Iris pigment epithelial cell (primary cell): ENCODE measurements at places on chromosomes 4 and X.

DNA sequence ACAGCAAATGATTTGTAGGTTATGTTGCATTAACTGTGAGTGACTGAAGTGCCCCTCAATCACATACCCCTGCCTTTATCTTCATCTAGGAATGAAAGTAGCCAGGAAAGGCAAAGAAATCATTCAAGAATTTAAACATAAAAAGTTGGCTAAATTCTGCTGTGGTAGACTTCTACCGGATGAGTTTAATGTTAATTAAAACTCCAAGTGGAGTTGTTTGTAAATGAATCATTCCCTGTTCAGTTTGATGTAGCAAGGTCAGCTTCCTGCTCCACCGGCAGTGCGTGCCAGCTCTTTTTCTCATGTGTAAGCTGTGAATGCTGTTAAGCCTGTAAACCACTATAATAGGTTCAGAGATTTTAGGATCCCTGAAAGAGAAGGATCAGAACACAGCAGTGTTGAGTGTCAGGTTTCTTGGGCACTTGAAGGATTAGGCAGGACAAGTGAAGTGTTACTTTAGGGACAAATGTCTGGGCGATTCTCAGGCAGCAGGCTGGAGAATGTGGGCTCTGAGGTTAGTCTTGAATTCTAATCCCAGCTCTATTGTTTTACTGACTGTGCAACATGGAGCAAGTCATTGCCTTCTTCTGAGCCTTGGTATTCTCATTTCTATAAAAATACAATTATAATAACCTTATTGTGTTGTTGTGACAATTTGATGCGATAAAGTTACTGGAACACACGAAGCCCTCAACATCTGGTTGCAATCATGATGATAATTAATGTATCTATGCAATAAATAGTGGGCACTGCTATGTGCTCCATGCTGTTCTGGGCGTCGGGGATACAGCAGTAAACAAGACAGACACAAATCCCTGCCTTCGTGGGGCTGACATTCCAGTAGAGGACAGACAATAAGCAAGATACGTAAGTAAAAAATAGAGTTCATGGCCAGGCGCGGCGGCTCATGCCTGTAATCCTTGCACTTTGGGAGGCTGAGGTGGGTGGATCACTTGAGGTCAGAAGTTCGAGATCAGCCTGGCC lies 112.0 kb downstream of the SHROOM3 start:
- peak; percentile 94 for DNase-seq

DNA sequence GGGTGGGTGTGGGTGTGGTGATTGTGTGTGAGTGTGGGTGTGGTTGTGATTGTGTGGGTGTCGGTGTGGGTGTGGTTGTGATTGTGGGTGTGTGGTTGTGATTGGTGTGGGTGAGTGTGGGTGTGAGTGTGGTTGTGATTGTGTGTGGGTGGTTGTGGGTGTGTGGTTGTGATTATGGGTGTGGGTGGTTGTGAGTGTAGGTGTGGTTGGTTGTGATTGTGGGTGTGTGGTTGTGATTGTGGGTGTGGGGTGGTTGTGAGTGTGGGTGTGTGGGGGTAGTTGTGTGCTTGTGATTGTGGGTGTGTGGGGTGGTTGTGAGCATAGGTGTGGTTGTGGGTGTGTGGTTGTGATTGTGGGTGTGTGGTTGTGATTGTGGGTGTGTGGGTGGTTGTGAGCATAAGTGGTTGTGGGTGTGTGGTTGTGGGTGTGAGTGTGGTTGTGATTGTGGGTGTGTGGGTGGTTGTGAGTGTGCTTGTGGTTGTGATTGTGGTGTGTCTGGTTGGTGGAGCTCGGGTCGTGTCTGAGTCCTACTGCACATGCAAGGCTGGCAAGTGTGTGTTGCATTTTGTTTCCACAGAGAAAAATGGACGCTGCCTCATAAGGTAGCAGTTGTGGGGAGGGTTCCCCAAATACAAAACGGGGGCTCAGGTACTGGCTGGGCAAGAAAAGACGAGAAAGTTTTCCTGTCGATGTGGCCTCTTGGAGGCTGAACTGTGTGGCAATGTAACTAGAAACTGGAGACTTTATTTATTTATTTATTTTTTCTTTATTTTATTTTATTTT lies 116.7 kb downstream of the UBE2K start:
- DNase-seq: peak; percentile 41

DNA sequence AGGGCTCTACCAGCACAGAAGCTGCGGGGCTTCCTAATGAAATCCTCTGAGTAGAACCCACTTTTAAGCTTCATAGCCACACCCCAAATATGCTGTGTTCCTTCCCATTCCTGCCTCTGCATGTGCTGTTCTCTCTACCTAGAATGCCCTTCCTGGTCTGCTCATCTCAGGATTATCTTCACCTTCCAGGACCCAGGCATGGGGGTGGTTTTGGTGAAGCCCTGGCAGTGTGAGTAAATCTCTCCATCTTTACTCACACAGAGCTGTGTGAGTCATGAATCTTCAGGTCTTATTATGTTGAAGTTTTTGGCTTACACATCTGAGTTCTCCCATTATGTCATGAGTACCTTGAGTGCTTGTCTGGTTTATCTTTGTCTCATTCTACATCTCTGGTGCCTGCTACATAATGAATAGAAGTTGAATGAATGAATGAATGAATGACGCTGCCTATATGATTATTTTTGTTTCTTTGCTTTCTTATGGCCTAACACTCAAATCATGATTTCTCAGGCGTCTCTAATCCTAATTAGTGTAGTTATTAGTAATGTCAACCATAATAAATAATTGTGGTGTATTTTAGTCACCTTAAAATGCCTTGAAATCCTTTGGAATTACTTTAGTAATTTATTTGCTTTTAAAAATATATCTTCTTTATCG lies 41.9 kb downstream of the HADH start:
- DNase-seq: peak; percentile 28

DNA sequence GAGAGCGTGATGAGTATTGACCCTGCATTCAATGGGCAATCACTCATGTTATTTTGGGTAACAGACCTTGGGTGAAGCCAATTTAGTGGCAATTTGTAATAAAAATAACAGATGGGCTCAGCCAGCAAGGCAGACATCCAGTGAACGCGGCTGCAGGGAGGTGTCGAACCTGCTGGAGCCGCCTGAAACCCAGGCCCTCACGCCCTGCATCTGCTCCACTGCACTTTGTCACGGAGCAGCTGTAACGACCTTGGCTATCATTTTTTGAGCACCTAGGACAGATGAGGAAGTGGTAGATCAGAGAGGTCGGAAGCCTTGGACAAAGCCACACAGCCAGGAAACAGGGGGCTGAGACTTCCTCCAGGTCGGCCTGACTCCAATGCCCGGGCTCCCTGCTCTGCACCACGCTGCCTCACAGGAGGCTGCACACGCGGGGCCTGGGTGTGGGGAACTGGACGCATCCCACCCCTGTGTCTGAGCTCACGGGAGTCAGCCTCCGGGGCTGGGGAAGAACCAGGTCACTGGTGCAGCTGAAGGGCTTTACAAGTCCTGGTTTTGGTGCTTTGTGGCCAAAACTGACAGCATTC lies 19.4 kb downstream of the HMX1 start:
- no peak for DNase-seq

DNA sequence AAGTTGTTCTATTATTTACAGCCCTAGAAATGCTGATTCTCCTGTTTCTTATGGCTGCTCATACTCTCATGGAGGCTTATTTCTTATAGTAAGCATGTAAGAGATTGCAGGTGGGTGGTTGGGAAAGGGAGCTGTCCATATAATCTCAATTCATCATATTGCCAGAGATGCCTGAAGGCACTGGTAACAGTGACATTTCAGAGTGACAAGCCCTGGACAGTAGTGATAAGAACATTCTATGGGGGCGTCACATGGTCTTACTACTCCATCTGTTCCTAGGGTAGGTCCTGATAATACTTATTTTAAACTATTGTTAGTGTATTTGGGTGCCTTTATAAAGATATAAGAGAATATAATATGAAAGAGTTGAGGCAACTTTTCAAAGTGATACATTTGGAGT lies 171.5 kb downstream of the CFAP299 start:
- DNase-seq: no peak

DNA sequence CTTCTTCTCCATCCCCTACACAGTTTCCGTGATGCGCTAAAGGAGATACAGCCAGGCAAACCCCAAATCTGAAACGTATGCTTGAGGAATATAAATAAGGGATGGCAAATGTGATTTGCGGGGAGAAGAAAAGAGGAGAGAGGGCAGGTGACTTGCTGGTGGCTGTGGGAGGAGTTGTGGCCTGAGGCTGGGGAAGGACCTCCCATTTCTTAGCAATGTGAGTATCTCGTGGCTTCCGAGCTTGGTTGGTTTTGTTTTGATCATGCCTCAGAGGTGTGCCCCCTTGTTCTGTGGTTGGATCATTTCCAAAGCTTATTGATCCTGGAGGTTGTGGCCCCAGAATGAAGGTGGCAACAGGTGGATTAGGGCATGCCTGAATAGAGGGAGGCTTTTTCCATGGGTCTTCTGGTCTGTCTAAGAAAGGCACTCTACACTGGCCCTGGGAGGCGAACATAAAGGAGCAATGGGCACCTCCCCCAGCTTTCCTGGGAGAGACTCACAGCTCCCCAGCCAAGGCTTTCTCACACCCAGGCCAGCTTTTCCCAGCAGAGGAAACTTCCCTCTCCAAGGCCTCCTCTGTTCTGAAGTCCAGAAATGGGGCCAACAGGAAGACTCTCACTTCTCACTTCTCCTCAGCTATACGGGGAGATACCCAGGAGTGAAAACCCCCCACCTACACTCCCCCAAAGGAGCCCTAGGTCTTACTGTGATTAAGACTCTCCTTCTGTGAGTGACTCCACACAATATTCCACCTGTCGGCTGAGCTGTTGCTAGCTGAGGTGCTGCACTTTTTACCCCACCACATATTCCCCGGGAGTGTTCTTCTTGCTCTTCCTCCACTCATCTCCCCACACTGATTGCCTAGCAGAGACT lies 40.0 kb downstream of the C4orf51 start:
- DNase-seq: no peak

- peak; percentile 90 for DNase-seq
Measured at GRCh38 chrX:10620121-10620699, at the start of gene MID1. Gene MID1 (minus strand): TSS chrX:10620585. CDS start chrX:10567547, 53,038 bp downstream.
